ENCODE measurements at places on chromosomes 7 and 10.

- no peak for DNase-seq
Measured at GRCh38 chr10:3802526-3803265, 17.7 kb upstream of the KLF6 start.

DNA sequence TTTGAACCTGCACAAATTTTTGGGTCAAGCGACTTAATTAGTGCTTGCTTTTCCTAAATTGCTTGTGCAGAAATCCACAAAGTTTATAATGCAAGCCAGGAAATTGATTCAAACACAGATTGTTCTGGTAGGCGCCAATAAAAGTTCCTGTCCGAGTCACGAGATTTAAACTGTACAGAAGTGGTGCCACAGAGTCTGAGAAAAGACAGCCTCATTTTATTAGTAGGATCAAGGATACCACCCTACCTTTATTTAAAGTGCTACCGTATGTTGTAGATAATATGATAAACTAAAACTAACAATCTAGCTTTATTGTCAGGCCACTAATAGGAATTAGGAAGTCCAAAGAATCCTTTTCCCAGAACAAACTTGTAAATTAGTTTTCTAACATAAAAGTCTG lies 696.7 kb downstream of the TNS3 start:
- DNase-seq = no peak

DNA sequence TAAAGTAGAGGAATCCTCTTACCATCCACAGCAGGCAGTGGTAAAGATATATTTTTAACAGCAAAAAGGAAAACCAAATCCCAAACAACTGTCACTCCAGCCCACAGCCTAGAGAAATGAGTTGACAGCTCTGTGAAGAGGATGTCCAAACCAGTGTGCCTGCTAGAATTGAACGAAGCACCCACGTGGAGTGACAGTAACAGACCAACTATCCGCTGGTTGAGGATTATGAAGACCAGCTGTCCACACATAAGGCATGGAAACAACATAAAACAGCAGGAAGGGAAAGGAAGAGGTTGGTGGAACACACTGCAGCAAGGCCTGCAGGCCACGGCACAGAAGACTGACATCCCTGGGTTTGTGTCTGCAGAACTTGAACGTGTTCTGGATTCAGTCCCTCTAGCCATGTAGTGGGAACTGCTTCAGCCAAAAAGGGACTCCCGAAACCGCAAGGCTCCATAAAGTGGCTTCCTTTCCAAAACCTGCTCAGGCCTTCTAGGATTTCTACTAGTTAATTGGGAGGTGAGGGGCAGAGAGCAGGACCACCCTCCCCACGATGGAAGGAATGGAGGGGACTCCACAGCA lies 324.4 kb downstream of the BICC1 start:
- DNase-seq = no peak

DNA sequence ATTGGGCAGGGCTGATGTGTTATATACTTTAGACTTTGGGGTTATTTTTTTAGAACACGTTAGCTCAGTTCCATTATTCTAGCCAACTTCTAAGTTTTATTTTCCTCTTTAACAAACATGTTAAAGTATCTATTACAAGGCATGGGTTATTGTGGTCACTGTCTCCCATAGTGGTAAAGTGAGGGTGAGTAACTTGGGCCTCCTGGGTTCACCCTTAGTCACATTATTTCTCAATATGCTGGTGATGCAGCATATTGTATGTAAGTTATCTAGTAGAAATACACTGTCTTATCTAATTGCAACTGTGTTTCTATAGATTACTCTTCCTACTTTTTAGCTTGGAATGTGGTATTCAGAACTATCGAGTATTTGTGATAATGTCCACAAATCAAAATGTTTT lies 65.9 kb downstream of the BBS9 start:
- DNase-seq = no peak

- DNase-seq = no peak
Measured at GRCh38 chr7:45888185-45888992, at the start of gene IGFBP1. Gene IGFBP1 (plus strand): TSS chr7:45888488. CDS start chr7:45888653, 165 bp downstream.

DNA sequence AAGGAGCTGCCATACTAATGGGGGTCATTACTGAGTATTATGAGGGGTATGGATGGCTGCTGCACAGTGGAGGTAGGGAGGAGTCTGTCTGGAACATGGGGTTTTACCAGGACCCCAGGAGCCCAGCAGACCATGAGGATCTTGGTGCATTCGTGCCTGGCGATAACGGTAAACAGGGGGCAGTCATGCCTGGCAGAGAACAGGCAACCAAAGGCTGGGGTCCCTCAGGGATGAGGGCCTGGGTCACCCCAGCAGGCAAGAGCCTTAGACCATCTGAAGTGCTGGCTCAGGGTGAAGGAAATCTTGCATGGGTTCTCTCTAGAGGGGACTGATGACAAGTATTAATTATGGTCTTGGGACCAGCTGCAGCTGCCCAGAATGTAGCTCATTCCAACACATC lies 46.1 kb downstream of the MYL10 start:
- no peak for DNase-seq

GRCh38 chr10:102949916-102950315 lies 31.8 kb downstream of the CNNM2 start:
- DNase-seq = no peak

- no peak for DNase-seq
Measured at GRCh38 chr7:64619705-64620104, 46.2 kb upstream of the ZNF107 start.

DNA sequence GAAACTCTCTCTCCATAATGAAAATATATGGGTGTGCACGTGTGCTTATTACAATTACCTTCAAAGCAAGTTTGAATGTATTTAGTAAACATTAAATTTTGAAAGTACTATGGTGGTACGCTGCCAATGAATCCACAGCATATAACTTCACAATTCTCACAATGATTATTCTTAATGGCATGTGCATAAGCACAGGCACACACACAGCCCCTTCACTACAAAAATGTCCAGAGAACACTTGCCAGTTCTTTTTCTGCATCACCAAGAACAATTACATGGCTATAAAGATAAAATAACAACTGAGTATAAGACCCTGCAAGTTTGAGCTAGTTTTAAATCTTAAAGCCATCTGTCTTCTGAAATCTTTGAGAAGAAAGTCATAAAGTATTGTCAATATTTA lies 22.2 kb downstream of the SGCE start:
- DNase-seq = no peak

GRCh38 chr7:142372727-142373126 lies 114.9 kb upstream of the PRSS58 start:
- no peak for DNase-seq

DNA sequence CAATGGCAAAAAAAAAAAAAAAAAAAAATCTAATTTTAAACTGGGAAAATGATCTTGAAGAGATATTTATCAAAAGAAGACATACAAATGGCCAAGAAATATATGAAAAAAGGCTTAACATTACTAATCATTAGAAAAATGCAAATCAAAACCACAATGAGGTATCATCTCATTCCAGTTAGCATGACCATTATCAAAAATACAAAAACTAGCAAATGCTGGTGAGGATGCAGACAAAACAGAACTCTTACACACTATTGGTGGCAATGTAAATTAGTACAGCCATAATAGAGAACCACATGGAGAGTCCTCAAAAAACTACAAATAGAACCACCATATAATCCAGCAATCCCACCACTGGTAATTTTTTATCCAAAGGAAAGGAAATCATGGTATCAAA lies 489.6 kb downstream of the TNS3 start:
- DNase-seq = no peak

DNA sequence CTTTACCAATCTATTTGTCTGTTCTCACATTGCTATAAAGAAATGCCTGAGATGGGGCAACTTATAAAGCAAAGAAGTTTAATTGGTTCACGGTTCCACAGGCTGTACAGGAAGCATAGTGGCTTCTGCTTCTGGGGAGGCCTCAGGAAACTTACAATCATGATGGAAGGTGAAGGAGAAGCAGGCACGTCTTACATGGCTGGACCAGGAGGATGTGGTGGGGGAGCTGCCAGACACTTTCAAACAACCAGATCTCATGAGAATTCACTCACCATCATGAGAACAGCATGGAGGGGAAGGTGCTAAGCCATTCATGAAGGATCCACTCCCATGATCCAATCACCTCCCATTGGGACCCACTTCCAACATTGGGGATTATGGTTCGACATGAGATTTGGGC lies 64.8 kb upstream of the SEPHS1 start:
- no peak for DNase-seq

GRCh38 chr10:78471326-78471722 lies 437.7 kb downstream of the RPS24 start:
- DNase-seq = no peak

- no peak for DNase-seq
Measured at GRCh38 chr10:99532687-99533495, at the start of gene NKX2-3. Gene NKX2-3 (plus strand): TSS chr10:99532942. CDS start chr10:99533132, 190 bp downstream.

GRCh38 chr7:141695803-141696289 lies 6.1 kb downstream of the DENND11 start:
- no peak for DNase-seq

- no peak for DNase-seq
Measured at GRCh38 chr10:21813946-21814345, 189.6 kb downstream of the DNAJC1 start.

- no peak for DNase-seq
Measured at GRCh38 chr10:127146661-127147060, 49.7 kb downstream of the INSYN2A start.

DNA sequence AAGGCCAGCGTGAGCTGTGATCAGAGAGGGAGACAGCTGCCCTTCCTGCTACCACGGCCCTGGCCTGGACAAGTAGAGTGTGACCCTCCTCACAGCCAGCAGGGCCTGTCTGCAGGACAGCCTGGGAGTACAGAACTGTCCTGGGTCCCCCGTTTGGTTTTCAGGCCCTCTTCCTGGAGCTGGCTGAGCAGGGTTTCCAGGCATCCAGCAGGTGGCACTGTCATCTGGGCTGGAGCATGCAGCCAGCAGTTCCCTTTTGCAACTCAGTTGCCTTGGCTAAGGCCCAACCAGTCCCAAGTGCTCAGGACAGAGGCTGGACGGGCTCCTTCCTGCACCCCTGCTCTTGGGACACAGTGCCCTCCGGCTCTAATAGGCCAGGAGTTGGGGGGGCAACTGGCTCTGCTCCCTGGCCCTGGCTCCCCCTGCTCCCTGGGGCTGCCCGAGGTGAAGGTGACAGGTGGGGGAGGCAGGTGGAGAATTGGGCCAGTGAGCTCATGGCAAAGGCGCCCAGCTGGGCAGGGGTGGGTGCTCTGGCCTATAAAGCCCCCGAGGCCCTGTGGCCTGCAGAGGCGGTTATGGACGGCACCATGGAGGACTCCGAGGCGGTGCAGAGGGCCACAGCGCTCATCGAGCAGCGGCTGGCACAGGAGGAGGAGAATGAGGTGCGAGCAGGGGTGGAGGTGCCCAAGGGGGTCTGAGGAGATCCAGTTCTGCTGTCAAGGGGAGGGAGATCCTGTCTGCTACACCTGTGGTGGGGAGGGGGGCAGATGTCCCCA lies at the start of gene ANKRD2:
Gene ANKRD2 (plus strand): TSS at position 566 of the 776 bp plus-strand sequence. CDS start 10 bp downstream, at position 576.
- peak; percentile 11 for DNase-seq

GRCh38 chr7:155778349-155778748 lies 33.9 kb downstream of the SHH start:
- no peak for DNase-seq

- DNase-seq = no peak
Measured at GRCh38 chr10:34104829-34105572, 710.1 kb downstream of the PARD3 start.

DNA sequence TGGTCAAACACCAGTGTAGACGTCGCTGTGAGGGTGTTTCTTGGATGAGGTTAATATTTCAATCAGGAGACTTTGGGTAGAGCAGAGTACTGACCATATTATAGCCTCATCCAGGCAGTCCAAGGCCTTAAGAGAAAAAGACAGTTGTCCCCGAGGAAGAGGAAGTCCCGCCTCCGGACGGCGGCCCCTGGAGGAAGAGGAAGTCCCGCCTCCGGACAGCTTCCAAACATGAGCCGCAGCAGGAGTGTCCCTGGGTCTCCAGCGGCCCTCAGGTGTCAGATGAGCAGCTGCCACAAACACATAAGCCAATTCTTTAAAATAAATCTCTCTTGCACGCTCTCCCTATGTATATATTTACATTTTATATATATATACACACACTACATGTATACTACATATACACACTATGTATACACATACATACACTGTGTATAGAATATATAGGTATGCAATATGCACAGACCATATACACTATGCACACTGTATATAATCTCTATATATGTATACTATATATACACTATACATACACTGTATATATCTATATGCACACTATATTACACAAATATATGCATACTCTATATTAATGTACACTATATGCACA lies 37.5 kb downstream of the PWWP2B start:
- peak; percentile 18 for DNase-seq

DNA sequence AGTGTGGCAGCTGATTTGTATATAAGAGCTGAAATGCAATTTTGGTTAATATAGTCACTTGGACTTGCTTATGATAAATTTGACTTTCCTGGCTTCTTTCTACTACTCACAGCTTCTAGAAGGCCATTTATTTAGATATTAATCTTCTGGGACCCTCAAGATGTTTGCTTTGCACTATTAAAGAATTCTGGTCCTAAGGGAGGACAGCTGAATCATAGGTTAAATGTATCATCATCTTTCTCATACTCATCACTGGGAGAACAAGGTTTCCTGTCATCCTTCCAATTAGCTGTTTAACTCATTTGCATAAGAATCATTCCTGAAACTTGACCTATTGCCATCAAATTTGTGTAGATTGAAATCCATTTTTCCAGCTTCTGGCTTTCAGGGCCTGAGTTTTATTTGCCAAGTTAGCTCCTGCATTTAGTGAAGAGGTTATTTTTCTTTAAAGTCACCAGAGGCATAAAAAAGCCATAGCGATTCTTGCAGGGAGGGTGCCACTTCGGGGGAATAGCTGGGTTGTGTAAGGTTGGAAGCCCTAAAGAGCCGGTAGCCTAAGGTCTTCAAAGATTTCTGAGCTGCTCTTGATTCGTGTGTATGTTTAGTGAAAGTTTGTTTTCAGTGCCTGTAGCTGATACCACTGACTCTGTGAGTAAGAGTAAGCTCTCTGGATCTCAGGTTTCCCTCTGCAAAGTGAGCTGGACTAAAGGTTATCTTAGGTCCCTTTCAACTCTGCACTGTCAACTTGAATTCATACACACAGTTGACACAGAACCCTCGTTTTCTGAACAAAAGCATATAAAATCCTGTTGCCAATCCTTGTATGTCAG lies 4.3 kb downstream of the MAP3K8 start:
- no peak for DNase-seq

DNA sequence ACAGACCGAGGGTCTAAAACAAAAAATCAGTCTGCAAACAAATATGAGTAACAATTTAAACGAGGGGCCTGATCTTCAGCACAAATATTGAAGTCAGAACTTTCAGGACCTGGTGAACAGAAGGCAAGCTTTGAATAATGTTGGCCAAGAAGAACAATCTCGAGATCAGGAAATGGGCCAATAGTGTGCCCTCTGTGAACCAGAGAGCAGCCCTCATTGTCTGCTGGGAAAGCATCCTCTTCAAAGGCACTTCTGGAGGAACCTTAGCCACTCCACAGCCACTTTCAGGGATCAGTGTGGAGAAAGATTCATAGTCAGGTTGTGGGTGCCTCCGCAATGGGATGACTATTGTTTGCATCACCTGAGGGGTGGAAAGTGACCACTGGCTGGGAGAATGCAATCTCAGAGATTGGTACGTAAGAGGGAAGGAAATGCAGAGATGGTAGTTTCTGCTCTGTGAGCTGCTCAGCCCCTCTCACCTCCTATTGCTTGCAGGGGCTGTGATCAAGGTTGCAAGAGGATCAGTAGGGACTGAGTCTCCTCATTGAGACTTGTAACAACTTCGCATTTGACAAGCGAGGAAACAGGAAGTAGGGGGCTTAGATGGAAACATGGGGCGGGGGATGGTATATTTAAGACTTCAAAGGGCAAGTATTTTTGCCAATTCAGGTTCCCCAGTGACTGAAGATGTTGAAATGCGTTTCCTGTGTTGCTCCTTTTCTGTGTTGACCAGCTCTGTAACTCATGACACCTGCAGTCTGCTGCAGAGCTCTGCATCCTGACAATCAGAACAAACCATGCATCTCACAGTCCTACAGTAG lies 28.4 kb upstream of the IFRD1 start:
- DNase-seq = no peak
